ENCODE measurements at places on chromosomes 5 and 9. TPM values are rescaled to one million over a fixed set of nuclear protein-coding genes. Genes with fewer than 3 reads are reported as not detected.

DNA sequence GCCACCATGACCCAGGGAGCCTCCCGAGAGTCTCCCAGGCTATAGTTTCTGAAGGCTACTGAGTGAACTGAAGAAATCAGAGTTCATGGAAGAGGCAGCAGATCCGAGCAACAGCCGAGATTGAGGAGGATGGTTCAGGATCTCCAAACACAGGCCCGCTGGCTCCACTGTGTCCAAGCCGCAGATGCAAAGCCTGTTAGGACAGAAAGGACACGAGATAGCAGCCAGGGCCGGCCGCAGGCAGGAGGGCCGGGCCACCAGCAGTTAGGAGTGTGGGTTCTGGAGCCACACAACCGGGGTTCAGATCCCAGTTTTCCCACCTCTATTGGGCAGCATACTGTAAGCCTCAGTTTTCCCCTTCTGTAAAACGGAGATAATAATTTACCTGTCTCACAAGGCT is 27.7 kb downstream of the NEK6 start:
- H3K4me1 ChIP-seq, result no peaks in the 10 kb centered on the region
- no peak for DNase-seq
- no peak overlapping the region for H3K27ac ChIP-seq
- peaks cover 1% of the 10 kb centered on the region for H3K36me3 ChIP-seq
- no peak overlapping the region for H3K4me3 ChIP-seq

- no peak overlapping the region for H3K4me3 ChIP-seq
- no peaks in the 10 kb centered on the region for H3K27me3 ChIP-seq
- no peak overlapping the region for H3K27ac ChIP-seq
- no peak for DNase-seq
- H3K36me3 ChIP-seq, result peaks cover 6% of the 10 kb centered on the region
- no peaks in the 10 kb centered on the region for H3K4me1 ChIP-seq
These were observed 106.6 kb downstream of the DENND1A start for GRCh38 chr9:123823194-123823947.

The DRD1 gene
- total RNA-seq, result not detected

The DAP gene
- total RNA-seq, result 91.1 TPM

The CDH12 gene
- 2.8 TPM for total RNA-seq
